Activated CD4-positive, CD25-positive, alpha-beta regulatory T cell treated with anti-CD3 and anti-CD28 coated beads, Interleukin-2, amount 50 U/mL, for 24 hours (primary cell): ENCODE measurements at places on chromosomes 4 and X.

- no peak for ATAC-seq
These were observed 34.7 kb downstream of the MANBA start for GRCh38 chr4:102726068-102726467.

DNA sequence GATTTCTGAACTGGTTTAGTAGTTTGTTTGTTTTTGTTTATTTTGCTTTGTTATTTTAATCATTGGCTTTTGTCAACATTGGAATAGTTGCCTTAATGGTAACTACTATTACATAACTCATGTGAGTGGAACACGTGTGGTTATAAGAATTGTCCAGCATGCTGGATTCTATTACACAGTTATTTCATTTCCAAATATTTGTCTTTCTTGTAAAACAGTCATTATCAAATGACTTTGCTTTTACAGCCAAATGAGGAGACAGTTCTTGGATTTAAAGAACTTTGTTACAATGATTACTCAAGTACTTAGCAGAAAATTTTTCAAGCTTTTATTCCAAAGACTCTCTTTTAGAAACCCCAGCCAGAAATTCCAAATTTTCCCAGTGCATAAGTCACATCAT, 516.1 kb upstream of the MAGEB2 start:
- ATAC-seq, result no peak

GRCh38 chr4:1683261-1683735, 815 bp downstream of the FAM53A start:
- ATAC-seq, result no peak

DNA sequence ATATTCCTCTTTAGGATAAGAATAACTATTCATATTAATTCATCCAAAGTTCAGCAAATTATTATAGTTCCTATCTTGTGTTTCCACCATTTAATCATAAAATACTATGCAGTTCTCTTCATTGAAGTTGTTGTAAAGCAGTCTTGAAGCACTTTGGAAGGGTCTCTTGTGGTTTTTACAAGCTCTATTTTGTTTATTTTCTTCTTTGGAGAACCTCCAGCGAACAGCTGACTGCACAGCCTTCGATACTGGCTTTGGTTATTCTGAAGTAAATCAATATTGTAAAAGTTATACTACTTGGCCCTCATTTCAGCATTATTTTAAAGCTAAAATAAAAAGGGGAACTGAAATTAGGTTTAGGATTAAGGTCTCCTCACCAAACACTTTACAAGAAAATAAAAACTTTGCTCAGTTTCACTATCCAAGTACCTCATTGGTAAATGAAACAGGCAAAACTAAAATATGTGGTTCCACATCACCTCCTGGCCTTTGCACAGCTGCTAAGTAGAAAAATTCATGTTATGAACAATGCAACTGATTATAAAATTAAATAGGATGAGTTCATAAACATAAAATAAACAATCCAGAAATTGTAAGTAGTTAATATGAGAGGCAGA, 1629.2 kb upstream of the ADGRL3 start:
- no peak for ATAC-seq

- no peak for ATAC-seq
These were observed 63.2 kb upstream of the FAM47B start for GRCh38 chrX:34879346-34879745.

- ATAC-seq, result no peak
These were observed 97.0 kb upstream of the STOX2 start for GRCh38 chr4:183808097-183808456.

GRCh38 chr4:901192-901910, 30.8 kb downstream of the GAK start:
- no peak for ATAC-seq
